ENCODE measurements at places on chromosomes 7 and 10. TPM values are rescaled to one million over a fixed set of nuclear protein-coding genes. Genes with fewer than 3 reads are reported as not detected.

- DNase-seq, result no peak
- no peak overlapping the region for H3K27ac ChIP-seq
- H3K4me3 ChIP-seq, result no peak overlapping the region
- no peaks in the 10 kb centered on the region for H3K36me3 ChIP-seq
- H3K27me3 ChIP-seq, result no peaks in the 10 kb centered on the region
Measured at GRCh38 chr10:129523031-129523722, 56.1 kb downstream of the MGMT start.

DNA sequence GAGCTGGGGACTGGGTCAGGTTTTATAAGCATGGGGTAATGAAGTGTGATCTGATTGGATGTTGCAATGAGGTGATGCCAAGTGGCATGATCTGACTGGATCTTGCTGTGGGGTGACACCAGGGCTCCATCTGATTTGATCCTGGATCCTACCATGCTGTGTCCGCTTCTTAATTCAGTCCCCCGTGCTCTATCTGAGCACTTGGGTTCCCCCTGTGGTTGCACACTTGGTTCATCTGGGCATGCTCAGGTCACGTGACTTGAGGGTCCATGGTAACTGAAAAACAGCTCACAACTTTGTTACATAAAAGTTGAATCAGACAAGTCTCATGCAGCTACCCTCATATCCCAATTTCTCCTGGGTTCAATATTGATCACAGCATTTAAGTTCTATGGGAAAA lies 448.6 kb upstream of the NRP1 start:
- no peak for DNase-seq
- no peaks in the 10 kb centered on the region for H3K36me3 ChIP-seq
- no peak overlapping the region for H3K27ac ChIP-seq

DNA sequence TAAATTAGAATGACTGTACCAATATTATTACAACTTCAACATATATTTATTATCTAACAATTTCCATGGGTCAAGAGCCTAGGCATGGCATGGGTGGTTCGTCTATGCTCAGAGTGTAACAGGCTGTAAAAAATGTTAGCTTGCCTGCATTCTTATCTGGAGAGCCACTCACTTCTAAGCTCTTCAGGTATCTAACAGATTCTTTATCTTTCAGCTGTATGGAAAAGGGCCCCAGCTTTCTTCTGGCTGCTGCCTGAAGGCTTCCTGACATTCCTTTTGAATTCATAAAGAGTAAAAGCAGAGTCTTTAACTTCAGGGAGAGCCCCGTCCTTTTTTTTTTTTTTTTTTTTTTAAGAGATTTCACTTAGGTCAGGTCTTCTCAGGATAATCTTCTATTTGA lies 648.8 kb downstream of the NXPH1 start:
- H3K27me3 ChIP-seq, result no peaks in the 10 kb centered on the region
- no peak overlapping the region for H3K4me3 ChIP-seq
- DNase-seq, result no peak
- no peak overlapping the region for H3K27ac ChIP-seq
- H3K36me3 ChIP-seq, result no peaks in the 10 kb centered on the region

DNA sequence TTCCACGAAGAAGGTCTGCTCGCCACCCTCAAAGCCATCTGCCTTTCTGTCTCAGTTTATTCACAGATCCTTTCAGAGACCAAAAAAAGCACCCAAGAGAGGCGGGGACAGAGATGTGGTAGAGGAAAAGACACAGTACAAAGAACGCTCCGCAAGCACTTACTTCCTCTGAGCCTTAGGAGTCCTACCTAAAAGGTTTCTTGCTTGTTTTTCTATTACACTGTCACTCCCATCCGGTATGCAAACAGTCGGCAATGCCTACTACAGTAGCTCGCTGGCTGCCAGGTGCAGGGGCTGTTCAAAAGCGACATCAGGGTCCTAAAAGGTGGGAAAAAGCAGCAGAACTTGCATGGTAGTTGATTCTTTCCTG lies 816 bp downstream of the TECPR1 start:
- H3K27ac ChIP-seq, result peak overlapping the region; percentile 89
- peak overlapping the region; percentile 91 for H3K4me3 ChIP-seq
- H3K4me1 ChIP-seq, result peaks cover 64% of the 10 kb centered on the region
- no peak for DNase-seq
- peaks cover under 1% of the 10 kb centered on the region for H3K36me3 ChIP-seq

- H3K27me3 ChIP-seq, result no peaks in the 10 kb centered on the region
- H3K4me1 ChIP-seq, result peaks cover 27% of the 10 kb centered on the region
- H3K36me3 ChIP-seq, result no peaks in the 10 kb centered on the region
- H3K4me3 ChIP-seq, result no peak overlapping the region
- DNase-seq, result no peak
Measured at GRCh38 chr7:130433301-130433700, 7.5 kb downstream of the CEP41 start.

DNA sequence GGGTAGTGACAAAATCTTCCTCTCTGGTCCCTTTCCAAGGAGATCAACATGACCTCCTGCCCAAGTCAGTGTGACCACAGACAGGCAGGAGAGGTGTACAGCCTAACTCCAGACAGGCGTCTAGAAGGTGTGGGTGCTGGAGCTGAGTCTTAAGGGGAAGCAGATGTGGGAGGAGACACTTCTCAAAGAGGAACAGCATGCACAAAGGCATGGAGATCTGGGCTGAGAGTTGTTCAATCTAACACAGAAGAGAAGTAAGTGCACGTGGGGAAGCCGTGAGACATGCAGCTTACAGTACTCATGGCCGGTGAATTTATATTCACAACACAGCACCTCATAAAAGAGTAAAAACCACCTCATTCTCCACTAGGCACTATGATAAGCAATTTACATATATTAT lies 23.8 kb upstream of the GSDME start:
- H3K4me1 ChIP-seq, result peaks cover 4% of the 10 kb centered on the region
- DNase-seq, result peak; percentile 50
- H3K27me3 ChIP-seq, result no peaks in the 10 kb centered on the region
- H3K36me3 ChIP-seq, result no peaks in the 10 kb centered on the region
- no peak overlapping the region for H3K27ac ChIP-seq

GRCh38 chr7:112721366-112721765 lies 68.8 kb downstream of the TMEM168 start:
- H3K4me1 ChIP-seq, result no peaks in the 10 kb centered on the region
- no peaks in the 10 kb centered on the region for H3K36me3 ChIP-seq
- DNase-seq, result no peak
- H3K27ac ChIP-seq, result no peak overlapping the region
- no peaks in the 10 kb centered on the region for H3K27me3 ChIP-seq

CLEC5A gene
- 7.5 TPM for total RNA-seq
